Immature natural killer cell (primary cell): ENCODE measurements at places on chromosomes 12 and 14. TPM values are rescaled to one million over a fixed set of nuclear protein-coding genes. Genes with fewer than 3 reads are reported as not detected.

- H3K36me3 ChIP-seq, result no peaks in the 10 kb centered on the region
- H3K27ac ChIP-seq, result no peak overlapping the region
- H3K27me3 ChIP-seq, result no peaks in the 10 kb centered on the region
These were observed 73.0 kb downstream of the RMST start for GRCh38 chr12:97535582-97535981.

ADAM21 gene
- not detected for polyA plus RNA-seq

DNA sequence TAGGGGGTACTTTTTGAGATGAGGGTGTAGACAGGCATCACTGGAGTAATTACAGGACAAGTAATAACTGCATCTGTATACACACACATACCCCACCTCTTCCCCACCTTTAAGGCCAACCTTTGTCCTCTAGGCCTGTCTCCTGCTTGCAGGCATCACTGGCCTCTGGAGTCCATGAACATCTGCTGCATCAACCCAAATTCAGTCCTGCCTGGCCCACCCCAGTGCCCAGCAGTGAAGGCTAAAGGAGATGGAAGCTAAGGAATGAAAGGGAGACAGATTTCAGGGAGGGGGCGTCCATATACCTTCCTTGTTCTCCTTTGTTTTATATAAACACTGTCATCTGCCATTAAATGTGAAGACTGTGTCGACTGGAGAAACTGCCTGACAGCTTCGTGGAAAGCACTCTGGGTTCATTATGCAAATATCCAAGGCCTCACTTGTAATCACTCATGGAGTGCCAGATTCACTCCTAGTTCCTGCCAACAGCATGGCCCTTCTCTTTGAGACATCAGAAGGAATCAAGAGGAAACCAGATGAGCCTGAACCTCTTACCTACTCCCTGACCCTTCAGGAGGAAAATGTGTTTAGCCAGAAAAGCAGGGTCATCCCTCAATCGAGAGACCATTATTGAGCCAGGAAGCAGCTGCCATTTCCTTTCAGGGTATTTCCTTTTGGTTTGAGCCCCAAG is 64.4 kb downstream of the SERPINA3 start:
- H3K4me1 ChIP-seq, result no peaks in the 10 kb centered on the region
- H3K36me3 ChIP-seq, result no peaks in the 10 kb centered on the region
- no peak overlapping the region for H3K4me3 ChIP-seq
- no peak overlapping the region for H3K27ac ChIP-seq

MNAT1 gene
- 18.7 TPM for polyA plus RNA-seq

DNA sequence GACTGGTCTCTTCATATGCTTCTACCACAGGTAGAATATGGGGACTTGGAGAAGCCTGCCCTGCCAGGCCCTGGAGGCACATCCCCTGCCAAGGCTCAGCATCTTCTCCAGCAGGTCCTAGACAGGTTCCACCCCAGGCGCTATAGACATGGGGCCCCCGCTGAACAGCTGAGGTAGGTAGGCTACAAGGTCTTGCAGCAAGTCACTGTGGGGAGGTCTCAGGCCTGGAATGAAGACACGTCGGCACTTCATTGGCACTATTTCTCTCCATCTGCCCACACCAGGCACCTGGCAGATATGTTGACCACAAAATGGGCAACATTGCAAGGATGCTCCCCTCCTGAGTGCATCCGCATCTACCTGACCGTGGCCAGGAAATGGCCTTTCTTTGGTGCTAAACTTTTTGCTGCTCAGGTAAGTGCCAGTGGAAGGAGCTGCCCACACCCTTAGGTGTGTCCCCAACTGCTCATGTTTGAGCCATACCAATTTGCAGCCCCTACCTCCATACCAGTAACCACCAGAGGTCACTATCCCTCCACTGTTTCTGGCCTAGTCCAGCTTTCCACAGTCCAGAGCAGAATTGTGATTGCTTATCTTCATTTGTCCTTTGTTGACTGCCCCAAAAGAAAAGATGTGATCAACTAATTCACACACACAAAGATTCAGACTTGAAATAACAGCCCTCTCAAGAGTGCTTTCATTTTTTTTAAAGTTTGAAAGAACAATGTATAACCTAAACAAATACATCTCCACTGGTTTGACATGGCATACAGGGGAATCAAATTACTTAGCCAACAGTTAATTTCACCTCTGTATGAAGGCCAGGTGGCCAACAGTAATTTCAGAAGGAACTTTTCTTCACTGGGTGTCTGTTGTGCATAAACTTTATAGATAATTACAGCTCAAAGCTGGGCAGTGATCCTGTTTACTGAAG is 16.1 kb downstream of the PIGH start:
- no peak overlapping the region for H3K27ac ChIP-seq
- peak; percentile 33 for DNase-seq
- peaks cover 6% of the 10 kb centered on the region for H3K36me3 ChIP-seq
- H3K4me3 ChIP-seq, result no peak overlapping the region
- H3K27me3 ChIP-seq, result peaks cover 2% of the 10 kb centered on the region

- peaks cover 4% of the 10 kb centered on the region for H3K27me3 ChIP-seq
- DNase-seq, result no peak
- H3K27ac ChIP-seq, result no peak within 1 kb of the TSS
- peak within 1 kb of the TSS; percentile 2 for H3K4me3 ChIP-seq
These were observed at the start of gene TMPRSS12 for GRCh38 chr12:50842637-50843493. TSS of gene TMPRSS12 (plus strand) at chr12:50842926. CDS start at chr12:50842965, 39 bp downstream.

GRCh38 chr12:113397497-113398197 is 6.0 kb downstream of the SDS start:
- no peak overlapping the region for H3K27ac ChIP-seq
- H3K27me3 ChIP-seq, result peaks cover 1% of the 10 kb centered on the region
- DNase-seq, result no peak
- H3K4me3 ChIP-seq, result no peak overlapping the region

DNA sequence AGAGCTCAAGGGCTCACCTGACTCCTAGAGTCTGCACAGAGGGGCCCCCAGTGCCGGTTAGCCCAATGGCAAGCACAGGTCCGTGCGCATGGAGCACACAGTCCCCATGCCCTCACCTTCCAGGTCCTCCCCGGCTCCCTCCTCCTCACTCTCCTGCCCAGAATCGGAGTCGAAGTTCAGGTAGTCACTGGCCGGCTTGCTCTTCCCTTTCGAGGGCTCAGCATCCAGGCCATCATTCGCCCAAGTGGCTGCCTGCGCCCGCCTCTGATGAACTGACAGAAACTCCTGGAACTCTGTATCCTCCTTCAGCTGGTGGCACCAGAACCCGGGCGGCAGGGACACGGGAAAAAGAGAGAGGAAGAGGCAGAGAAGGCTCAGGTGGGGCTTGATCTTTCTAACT is 7.0 kb downstream of the RBM19 start:
- no peak for DNase-seq
- H3K36me3 ChIP-seq, result peaks cover 31% of the 10 kb centered on the region
- no peaks in the 10 kb centered on the region for H3K4me1 ChIP-seq
- no peaks in the 10 kb centered on the region for H3K27me3 ChIP-seq

DNA sequence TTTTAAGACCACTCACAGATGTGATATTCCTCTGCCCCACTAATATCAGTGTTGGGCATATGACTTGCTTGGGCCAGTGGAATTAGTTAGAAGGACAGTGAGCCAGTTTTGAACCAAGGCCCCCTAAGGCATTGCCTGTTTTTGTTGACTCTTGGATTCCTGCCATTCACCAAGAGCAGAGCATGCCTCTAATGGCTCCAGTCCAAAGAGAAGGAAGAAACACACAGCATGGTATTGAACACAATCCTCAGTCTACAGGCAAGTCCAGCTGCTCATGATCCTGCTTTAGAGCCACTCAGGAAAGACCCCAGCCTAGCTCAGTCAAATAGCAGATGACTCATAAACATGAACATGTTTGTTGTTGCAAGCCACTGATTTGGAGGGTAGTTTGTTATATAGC is 1201.5 kb downstream of the BCL11B start:
- DNase-seq, result no peak
- no peak overlapping the region for H3K27ac ChIP-seq

DNA sequence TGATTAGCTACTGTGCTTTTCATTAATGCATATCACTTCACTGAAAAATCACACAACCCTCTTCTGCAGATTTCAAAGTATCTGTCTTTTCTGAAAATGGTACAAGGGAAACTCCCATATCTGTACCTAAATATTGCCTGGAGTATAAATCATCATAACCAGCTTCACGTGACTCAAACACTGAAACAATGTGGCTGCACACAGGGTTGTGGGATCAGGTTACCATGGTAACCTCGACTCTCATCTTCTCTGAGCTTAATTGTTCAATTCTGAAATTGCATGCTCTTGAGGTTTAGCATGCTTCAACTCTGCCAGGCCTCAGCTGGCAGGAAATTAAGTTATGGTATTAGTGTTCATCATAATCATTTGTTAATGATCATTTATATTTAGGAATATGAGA is 77.5 kb upstream of the CPSF6 start:
- H3K4me3 ChIP-seq, result no peak overlapping the region
- H3K4me1 ChIP-seq, result peaks cover 11% of the 10 kb centered on the region
- H3K36me3 ChIP-seq, result no peaks in the 10 kb centered on the region
- DNase-seq, result no peak

ZFYVE26 gene
- 4.3 TPM for polyA plus RNA-seq

- H3K4me1 ChIP-seq, result no peaks in the 10 kb centered on the region
- H3K36me3 ChIP-seq, result no peaks in the 10 kb centered on the region
- H3K27ac ChIP-seq, result no peak overlapping the region
- no peak for DNase-seq
- H3K27me3 ChIP-seq, result no peaks in the 10 kb centered on the region
These were observed 28.4 kb upstream of the PTPRR start for GRCh38 chr12:70948976-70949336.

DAO gene
- polyA plus RNA-seq, result not detected

DNA sequence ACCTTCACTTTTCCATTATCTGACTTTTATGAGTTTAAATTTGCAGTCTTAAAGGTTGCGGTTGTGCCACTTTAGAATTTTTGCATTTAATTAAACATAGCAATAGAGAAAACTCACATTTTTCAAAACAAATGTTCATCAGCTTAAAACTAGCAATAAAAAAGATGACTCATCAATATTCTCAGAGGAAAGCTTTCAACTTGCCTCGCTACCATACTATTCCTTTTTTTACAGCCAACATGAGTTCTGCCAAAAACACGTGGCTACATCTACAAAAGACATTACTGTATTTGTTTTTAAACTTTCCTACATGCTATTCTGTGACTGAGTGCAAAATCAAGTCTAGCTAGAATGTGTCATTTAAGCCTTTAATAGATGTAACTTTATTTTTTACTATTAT is 497.1 kb downstream of the RPS29 start:
- H3K36me3 ChIP-seq, result no peaks in the 10 kb centered on the region
- no peak overlapping the region for H3K27ac ChIP-seq
- peaks cover 2% of the 10 kb centered on the region for H3K27me3 ChIP-seq
- H3K4me3 ChIP-seq, result no peak overlapping the region
- no peaks in the 10 kb centered on the region for H3K4me1 ChIP-seq
- no peak for DNase-seq

ZDHHC22 gene
- not detected for polyA plus RNA-seq

DNA sequence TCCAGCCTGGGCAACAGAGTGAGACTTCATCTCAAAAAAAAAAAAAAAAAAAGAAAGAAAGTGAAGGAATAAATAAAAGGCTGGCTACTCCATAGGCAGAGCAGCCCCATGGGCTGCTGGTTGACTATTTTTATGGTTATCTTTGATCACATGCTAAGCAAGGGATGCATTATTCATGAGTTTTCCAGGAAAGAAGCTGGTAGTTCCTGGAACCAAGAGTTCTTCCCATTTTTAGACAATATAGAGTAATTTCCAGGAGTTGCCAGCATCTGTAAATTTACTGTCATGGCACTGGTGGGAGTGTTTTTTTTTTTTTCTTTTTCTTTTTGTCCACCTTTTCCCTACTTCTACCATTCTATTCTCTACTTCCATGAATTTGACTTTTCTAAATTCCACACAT is 24.2 kb downstream of the FGD4 start:
- peaks cover 5% of the 10 kb centered on the region for H3K27me3 ChIP-seq
- no peaks in the 10 kb centered on the region for H3K4me1 ChIP-seq
- no peak overlapping the region for H3K4me3 ChIP-seq
- H3K36me3 ChIP-seq, result no peaks in the 10 kb centered on the region
- no peak overlapping the region for H3K27ac ChIP-seq

DNA sequence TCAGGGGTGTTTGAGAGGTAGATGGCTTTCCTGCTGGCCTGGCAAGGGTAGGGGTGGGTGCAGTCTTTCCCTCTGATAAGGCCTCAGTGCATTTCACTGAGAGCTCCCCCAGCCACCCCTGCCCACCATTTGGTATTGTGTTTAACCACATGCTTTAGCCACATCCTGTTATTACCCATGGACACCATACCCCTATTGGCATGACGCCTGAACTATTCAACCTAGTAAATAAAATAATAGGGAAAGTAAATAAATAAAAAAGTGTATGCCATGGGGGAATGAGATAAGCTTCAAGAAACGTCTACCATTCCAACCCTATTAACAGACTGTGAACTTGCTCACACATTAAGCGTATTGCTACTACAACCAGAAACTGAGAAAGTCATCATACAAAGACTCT is 7.6 kb upstream of the LGR5 start:
- H3K4me3 ChIP-seq, result no peak overlapping the region
- H3K36me3 ChIP-seq, result no peaks in the 10 kb centered on the region
- no peak overlapping the region for H3K27ac ChIP-seq
- no peaks in the 10 kb centered on the region for H3K4me1 ChIP-seq
- no peak for DNase-seq

DNA sequence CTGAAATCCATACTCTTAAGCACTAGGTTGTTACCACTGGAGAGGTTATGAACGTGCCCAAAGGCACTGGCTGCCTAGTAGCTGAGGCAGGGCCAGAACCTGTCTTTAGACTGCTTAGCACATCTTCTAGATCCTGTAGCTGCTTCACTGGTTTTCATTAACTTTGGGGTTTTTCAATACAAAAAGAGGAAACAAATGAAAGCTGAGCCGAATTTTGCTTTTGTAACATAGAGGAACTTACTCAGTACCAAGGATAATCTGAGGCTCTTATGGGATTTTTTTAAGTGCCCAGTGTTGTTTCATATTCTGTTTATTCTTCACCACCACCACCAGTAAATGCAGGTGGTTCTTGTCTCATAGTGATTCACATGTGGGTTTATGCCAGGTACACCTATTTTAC is 396.1 kb downstream of the RAD51B start:
- peak overlapping the region; percentile 52 for H3K4me3 ChIP-seq
- peaks cover 56% of the 10 kb centered on the region for H3K4me1 ChIP-seq
- DNase-seq, result no peak
- no peak overlapping the region for H3K27ac ChIP-seq

DNA sequence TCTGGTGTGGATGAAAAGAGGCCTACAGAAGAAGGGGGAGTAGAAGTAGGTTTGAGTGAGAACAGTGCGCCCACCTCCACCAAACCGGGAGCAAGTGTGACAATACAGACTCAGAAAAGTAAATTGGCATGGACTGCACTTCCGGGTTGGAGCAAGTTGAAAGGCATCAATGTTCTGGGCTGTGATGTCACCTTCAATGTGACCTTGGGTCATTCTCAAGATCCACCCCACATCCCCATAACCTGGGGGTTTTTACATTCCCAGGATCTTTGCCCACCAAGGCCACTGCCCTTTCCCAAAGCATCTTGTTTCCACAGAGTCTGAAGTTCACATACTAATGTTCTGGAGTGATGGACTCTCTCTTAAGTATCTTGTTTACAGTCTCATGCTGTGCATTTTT is 5.3 kb upstream of the GZMB start:
- H3K27ac ChIP-seq, result peak overlapping the region; percentile 53
- DNase-seq, result no peak
- no peak overlapping the region for H3K4me3 ChIP-seq
- peaks cover 8% of the 10 kb centered on the region for H3K27me3 ChIP-seq
- peaks cover 18% of the 10 kb centered on the region for H3K36me3 ChIP-seq

TARBP2 gene
- polyA plus RNA-seq, result 11.5 TPM

- H3K27ac ChIP-seq, result no peak overlapping the region
- H3K4me3 ChIP-seq, result no peak overlapping the region
- H3K4me1 ChIP-seq, result peaks cover 6% of the 10 kb centered on the region
- H3K36me3 ChIP-seq, result no peaks in the 10 kb centered on the region
These were observed 40.2 kb upstream of the APPL2 start for GRCh38 chr12:105275997-105276733.

OTOGL gene
- polyA plus RNA-seq, result not detected
